ENCODE measurements at places on chromosomes 7 and 10. TPM values are rescaled to one million over a fixed set of nuclear protein-coding genes. Genes with fewer than 3 reads are reported as not detected.

DNA sequence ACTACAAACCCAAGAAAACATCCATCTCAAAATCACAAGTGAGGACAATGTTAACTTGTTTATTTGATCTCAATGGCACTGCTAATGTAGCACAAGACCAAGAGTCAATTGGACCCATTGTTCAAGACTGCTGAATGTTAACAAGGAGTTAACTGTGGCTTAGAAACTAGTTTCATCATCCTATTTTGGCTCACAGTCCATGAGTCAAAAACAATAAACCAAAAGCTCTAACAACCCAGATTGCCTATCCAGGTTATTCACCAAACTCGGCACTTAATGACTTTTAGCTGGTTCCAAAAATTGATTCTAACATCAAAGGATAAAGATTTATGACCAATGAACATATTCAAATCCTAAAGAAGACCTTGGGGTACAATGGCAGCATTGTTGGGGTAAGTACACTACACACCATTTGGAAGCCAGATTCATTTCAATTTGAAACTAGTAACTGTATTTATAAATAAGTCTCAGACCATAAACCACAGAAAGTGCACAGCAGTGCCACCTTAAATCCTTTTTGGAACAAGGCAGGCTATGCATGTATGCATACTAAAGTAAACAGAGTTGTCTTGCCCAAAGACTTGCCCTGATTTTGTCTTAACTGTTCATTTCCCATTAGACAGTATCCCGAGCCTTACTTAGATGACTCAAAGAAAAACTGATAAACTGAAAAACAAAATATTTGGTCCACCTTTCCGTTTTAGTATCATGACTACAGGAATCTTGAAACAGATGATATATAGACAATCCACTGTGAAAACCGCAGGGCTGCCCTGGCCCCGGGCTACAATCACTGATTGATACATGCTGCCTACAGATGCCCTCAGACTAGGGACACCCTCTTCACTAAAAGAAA, 84.5 kb downstream of the SRPK2 start:
- no peak overlapping the region for H3K27ac ChIP-seq
- no peak overlapping the region for H3K4me3 ChIP-seq
- no peaks in the 10 kb centered on the region for H3K27me3 ChIP-seq
- H3K36me3 ChIP-seq = no peaks in the 10 kb centered on the region
- peaks cover 4% of the 10 kb centered on the region for H3K4me1 ChIP-seq
- no peak for DNase-seq

DNA sequence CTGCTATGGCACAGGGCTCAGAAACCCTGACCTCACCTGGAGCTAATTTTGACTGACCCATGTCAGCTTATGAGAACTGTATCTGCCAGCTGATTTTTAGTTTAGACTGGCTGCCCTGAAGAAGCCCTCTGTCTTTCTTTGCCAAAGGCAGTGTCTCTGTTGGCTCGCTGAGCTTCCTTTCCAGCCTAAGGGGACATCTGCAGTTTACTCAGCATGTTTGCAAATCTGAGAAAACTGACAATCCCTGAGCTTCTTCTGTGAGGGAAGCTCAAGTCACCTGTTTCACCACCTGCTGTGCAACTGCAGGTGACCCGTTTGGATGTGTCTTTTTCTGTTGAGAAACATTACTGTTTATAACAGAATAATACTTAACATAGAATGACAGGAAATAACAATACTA, 46.0 kb downstream of the PRKAR2B start:
- H3K4me3 ChIP-seq = no peak overlapping the region
- H3K27me3 ChIP-seq = no peaks in the 10 kb centered on the region
- DNase-seq = no peak
- no peak overlapping the region for H3K27ac ChIP-seq
- no peaks in the 10 kb centered on the region for H3K36me3 ChIP-seq
- H3K4me1 ChIP-seq = peaks cover 6% of the 10 kb centered on the region

DNA sequence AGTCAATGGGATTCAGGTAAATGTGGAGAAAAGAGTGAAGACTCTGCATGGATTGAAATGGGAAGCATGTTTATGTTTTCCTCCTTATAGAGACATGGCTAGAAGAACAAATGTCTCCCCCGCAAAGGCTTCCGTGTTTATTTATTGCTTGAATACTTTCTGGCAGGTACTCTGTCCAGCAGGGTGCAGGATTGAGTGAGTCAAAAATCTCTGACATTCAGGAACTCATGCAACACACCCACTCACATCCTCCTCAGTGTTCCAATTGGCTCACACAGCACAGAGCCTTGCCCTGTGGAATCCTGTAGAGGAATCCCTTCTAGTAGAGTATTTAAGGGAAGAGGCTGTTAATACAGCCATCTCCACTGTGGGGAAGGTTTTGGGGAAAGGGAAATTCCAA, 290.3 kb upstream of the VWC2 start:
- H3K4me1 ChIP-seq = no peaks in the 10 kb centered on the region
- no peaks in the 10 kb centered on the region for H3K36me3 ChIP-seq
- H3K27me3 ChIP-seq = no peaks in the 10 kb centered on the region
- H3K4me3 ChIP-seq = no peak overlapping the region
- no peak overlapping the region for H3K27ac ChIP-seq

DNA sequence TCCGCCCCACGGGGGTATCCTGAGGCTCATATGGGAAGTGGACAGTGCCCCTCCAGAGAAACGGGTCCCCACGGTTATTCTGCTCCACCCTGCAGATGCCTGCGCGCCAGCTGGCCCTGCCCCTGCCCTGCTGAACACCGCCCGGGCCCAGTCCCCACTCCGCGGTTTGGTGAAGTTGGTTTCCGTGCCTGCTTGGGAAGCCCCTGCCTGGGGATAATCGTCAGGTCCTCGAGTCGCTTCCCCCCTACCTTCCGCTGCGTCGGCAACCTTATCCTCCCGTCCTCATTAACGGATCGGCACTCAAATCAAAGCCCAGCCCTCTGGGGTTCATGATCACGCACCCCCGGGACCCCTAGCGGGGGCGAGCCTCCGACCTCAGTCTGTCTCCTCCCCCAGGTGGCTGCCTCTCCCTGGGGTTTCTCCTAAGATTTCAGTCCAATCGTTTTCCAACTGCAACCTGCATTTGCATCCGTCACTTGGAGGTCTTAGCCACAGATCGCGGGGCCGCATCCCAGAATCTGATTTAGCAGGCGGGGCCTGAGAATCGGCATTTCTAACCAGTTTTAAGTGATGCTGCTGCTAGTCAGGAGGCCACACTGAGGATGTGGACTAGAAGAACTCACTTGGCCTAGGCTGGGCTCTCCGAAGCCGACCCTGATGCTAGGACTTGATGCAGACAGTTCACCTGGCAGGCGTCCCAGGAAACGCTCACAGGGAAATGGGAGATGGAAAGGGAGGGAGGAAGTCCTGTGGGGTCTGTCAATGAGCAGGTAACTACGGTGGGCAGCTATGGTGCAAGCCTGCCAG, 27.6 kb downstream of the WDR86 start:
- no peak overlapping the region for H3K27ac ChIP-seq
- H3K4me1 ChIP-seq = peaks cover 13% of the 10 kb centered on the region
- DNase-seq = no peak
- no peak overlapping the region for H3K4me3 ChIP-seq

- H3K4me1 ChIP-seq = peaks cover 4% of the 10 kb centered on the region
- H3K27me3 ChIP-seq = no peaks in the 10 kb centered on the region
- no peak overlapping the region for H3K27ac ChIP-seq
- no peak for DNase-seq
Measured at GRCh38 chr7:29847496-29847895, 41.2 kb downstream of the WIPF3 start.

DNA sequence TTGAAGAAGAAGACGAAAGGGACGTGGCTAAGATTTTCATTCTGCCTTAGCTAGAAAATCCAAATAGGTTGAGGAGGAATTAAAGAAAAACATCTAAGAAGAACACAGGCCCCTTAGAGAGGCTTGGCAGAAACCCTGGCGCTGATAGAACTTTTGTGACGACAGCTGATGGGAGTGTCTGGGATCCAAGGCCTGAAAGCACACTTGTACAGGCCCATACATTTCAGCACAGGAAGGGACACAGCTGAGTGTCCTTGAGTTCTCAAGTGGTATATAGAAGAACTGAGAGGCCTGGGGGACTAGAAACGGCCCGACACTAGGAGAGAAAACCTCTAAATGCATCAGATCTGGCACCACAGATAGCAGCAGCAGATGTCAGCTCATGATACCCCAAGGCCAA, 39.5 kb downstream of the PRPS1L1 start:
- peak; percentile 53 for DNase-seq
- H3K4me1 ChIP-seq = peaks cover 3% of the 10 kb centered on the region
- no peak overlapping the region for H3K27ac ChIP-seq
- no peaks in the 10 kb centered on the region for H3K36me3 ChIP-seq

GRCh38 chr10:60964257-60965235, 20.6 kb upstream of the RHOBTB1 start:
- no peaks in the 10 kb centered on the region for H3K36me3 ChIP-seq
- H3K4me3 ChIP-seq = no peak overlapping the region
- H3K27ac ChIP-seq = no peak overlapping the region
- H3K4me1 ChIP-seq = peaks cover 5% of the 10 kb centered on the region
- DNase-seq = peak; percentile 92
- no peaks in the 10 kb centered on the region for H3K27me3 ChIP-seq

- no peak overlapping the region for H3K27ac ChIP-seq
- H3K27me3 ChIP-seq = no peaks in the 10 kb centered on the region
- no peak for DNase-seq
- H3K4me3 ChIP-seq = no peak overlapping the region
- no peaks in the 10 kb centered on the region for H3K36me3 ChIP-seq
Measured at GRCh38 chr7:42993038-42993437, 60.9 kb downstream of the MRPL32 start.

DNA sequence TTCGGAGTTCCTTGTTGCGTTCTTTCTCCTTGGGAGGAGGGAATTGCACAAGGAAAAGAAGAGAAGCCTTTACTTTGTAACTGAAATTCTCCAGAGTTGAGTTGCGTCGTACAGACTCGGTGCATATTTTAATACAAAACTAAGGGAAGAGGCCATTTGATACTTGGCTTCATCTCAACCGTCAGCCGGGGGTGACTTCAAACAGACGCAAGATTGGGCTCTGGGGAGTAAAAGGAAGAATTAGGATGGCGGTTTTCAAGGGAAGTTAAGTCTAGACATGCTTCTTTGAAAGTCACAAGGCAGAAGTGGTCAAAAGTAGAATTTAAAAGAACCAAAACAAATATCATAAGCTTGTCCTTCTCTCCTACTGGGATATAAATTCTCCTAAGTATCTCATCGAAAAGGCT, 1.6 kb downstream of the PRR15 start:
- H3K27ac ChIP-seq = no peak overlapping the region
- H3K27me3 ChIP-seq = peaks cover 92% of the 10 kb centered on the region
- peak overlapping the region; percentile 6 for H3K4me3 ChIP-seq
- H3K4me1 ChIP-seq = no peaks in the 10 kb centered on the region
- DNase-seq = no peak

- H3K36me3 ChIP-seq = no peaks in the 10 kb centered on the region
- H3K4me3 ChIP-seq = no peak overlapping the region
- no peak for DNase-seq
Measured at GRCh38 chr7:105268056-105268455, 120.7 kb downstream of the SRPK2 start.

GRCh38 chr10:122829454-122829853, 16.2 kb downstream of the CUZD1 start:
- no peaks in the 10 kb centered on the region for H3K4me1 ChIP-seq
- no peak for DNase-seq
- H3K27me3 ChIP-seq = no peaks in the 10 kb centered on the region

DNA sequence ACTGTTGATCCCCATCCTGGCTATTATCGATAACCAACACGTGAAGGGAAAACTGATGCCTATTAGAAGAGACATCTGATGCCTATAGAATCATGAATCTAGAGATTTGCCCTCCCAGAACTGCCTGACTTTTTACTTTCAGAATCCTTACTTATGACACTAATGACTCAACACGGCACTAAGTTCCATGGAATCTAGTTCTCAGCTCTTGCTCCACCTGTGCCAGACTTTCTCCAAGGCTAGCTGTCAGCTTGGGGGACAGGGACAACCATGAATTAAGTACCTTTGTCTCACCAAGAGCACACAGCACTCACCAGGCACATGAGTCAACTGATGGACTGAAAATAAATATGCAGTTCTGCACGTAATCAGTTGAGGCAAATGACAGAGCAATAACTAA, 184.2 kb downstream of the FRMD4A start:
- H3K4me3 ChIP-seq = no peak overlapping the region
- H3K36me3 ChIP-seq = no peaks in the 10 kb centered on the region
- no peak overlapping the region for H3K27ac ChIP-seq
- no peak for DNase-seq

DNA sequence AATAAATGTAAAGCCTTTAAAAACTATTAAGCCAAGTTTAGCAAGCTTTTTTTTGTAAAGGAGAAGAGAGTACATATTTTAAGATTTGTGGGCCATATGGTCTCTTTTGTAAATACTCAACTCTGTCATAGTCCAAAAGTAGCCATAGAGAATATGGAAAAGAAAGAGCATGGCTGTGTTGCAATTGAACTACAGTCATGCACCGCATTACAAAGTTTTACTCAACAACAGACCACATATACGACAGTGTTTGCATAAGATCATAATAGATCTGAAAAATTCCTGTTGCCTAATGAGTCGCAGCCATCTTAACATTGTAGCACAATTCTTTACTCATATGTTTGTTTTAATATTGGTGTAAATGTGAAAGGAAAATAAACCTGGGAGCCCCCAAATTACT, 440.8 kb downstream of the HTR7 start:
- peaks cover 2% of the 10 kb centered on the region for H3K4me1 ChIP-seq
- DNase-seq = no peak
- H3K27me3 ChIP-seq = no peaks in the 10 kb centered on the region
- H3K36me3 ChIP-seq = no peaks in the 10 kb centered on the region
- no peak overlapping the region for H3K4me3 ChIP-seq
- H3K27ac ChIP-seq = no peak overlapping the region

- H3K4me1 ChIP-seq = no peaks in the 10 kb centered on the region
- no peak overlapping the region for H3K4me3 ChIP-seq
Measured at GRCh38 chr10:80870282-80870681, 332.6 kb downstream of the SH2D4B start.

GRCh38 chr7:17248527-17248926, 49.9 kb upstream of the AHR start:
- no peak overlapping the region for H3K4me3 ChIP-seq
- H3K27me3 ChIP-seq = no peaks in the 10 kb centered on the region
- no peak overlapping the region for H3K27ac ChIP-seq

GRCh38 chr7:137390076-137390475, 46.5 kb upstream of the PTN start:
- no peak overlapping the region for H3K27ac ChIP-seq

GRCh38 chr7:99120501-99120900, 23.4 kb downstream of the SMURF1 start:
- H3K4me3 ChIP-seq = no peak overlapping the region
- H3K4me1 ChIP-seq = peaks cover 12% of the 10 kb centered on the region
- no peak overlapping the region for H3K27ac ChIP-seq
- H3K36me3 ChIP-seq = no peaks in the 10 kb centered on the region

- no peaks in the 10 kb centered on the region for H3K4me1 ChIP-seq
- H3K27ac ChIP-seq = no peak overlapping the region
- no peak overlapping the region for H3K4me3 ChIP-seq
- no peak for DNase-seq
Measured at GRCh38 chr10:97805949-97806348, 34.1 kb upstream of the SFRP5 start.

UPF2 gene
- 15.7 TPM for total RNA-seq

RBM20 gene
- 3.3 TPM for total RNA-seq

CADPS2 gene
- total RNA-seq = 76.7 TPM

CUBN gene
- total RNA-seq = 1.7 TPM

MOGAT3 gene
- not detected for total RNA-seq

MACROH2A2 gene
- 19.3 TPM for total RNA-seq

CLDN4 gene
- 169 TPM for total RNA-seq

CYCS gene
- total RNA-seq = 33.0 TPM

SHOC2 gene
- total RNA-seq = 47.2 TPM

WASL gene
- total RNA-seq = 28.3 TPM
